ENCODE measurements at places on chromosomes 4 and X.

- ATAC-seq: no peak
These were observed 211.1 kb upstream of the MAMLD1 start for GRCh38 chrX:150152036-150152435.

DNA sequence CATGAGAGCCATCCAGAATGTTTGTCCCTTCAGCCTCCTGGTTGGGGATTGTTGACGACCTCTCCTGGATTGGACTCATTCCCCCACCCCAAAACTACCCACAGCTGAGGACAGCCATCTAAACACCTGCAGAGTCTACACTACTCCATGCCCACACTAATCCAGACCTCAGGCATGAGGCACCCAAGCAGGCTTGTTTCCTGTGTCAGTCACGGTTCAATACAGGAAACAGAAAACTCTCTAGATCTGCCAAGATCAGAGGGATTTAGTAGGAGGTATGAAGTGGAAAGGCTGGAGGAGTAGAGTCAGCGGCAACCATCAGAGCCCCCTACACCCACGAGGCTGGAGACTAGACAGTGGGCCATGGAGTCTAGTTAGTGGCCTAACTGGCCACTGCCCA, 37.7 kb downstream of the HAND2 start:
- ATAC-seq: no peak

DNA sequence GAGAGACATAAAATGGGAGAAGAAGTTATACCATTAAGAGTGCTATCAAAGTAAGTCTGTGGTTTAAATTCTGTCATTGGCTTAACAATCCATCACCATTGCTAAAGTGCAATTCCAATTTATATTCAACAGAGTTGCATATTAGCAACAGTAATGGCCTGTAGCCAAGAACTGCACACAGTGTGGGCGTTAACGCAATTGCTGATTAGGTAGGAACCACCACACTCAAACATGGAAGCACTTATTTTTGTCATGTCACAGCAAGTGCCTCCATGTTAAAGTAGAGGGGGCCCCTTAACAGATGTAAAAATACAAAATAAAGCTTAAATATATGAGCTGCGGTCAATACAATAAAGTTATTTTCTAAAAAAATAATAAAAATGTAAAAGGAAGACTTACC, 10.8 kb downstream of the LARP7 start:
- no peak for ATAC-seq

- ATAC-seq: no peak
These were observed 13.6 kb upstream of the TMEM156 start for GRCh38 chr4:39045827-39046221.
